Right hindlimb (tissue), 1 donor: ENCODE measurements at places on chromosomes 7 and 10.

DNA sequence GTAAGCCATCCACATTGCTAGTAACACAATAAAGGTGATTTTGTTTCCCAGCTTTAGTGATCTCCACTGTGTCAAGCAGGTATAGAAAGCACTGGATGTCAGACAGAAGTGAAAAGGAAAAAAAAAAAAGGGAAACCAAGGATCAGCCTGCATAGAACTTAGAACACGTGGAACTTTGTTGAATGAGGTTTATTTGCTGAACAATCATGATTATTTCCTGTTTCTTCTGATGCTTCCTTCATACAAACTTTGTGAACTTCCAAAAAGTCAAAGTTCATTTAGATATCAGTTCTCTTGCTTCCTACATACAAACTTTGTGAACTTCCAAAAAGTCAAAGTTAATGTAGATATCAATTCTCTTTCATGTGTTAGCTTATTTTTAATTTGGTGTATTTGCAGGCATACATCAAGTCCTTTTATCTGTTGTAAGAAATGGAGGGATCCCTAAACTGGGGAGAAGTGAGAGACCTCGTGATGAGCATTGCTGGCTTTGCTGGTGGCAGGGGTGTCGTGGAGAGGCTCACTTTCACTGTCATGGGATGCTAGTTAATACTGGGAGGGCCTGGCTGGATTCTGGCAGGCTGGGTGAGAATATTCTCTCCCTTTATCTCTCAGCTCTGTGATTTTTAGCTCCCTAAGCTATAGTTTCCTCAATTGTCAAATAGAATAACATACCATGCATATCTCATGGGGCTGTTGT, 298.4 kb downstream of the INHBA start:
- no peak for DNase-seq

GRCh38 chr7:32167815-32168214, 97.6 kb upstream of the PDE1C start:
- no peak for DNase-seq

DNA sequence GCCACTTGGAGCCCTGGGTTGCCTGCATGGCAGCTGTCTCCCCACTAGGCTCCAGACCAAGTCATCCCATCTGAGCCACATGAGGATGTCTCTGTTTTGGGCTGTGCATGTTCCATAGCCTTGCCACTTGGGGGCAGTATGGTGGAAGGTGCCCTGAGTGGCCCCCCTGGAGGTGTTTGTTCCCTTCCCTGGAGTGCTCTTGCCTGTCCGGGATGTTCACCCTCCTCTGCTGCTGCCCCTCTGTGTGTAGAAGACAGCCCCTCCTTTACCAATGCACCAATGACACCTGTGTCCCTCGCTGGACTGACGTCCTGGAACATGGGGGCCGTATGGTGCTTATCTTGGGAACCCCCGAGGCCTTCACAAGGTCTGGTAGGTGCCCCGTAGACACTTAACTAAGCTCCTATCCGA, 100.2 kb downstream of the ACTR3B start:
- DNase-seq: no peak

GRCh38 chr7:121578669-121579068, 182.6 kb upstream of the FAM3C start:
- DNase-seq: no peak

DNA sequence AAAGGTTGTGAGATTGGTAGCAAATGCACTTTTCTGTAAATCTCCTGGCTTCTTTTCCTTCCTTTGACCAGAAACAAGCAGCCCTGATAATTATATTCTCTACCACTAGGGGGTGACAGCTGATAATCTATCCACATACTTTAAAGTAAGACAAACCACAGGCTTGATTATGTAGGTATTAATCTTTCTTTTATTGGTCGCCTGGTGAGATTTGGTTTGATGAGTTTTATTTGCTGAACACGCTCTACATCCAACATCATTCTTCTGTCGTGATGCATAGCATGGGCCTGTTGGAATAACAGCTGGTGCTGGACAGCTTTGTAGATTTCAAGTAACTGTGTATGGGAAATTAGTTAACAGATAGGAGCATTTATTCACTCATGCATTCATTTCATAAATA, 63.5 kb downstream of the ZNF365 start:
- DNase-seq: no peak

- peak; percentile 70 for DNase-seq
Observed at GRCh38 chr10:117216611-117217195, 19.4 kb downstream of the KCNK18 start.

DNA sequence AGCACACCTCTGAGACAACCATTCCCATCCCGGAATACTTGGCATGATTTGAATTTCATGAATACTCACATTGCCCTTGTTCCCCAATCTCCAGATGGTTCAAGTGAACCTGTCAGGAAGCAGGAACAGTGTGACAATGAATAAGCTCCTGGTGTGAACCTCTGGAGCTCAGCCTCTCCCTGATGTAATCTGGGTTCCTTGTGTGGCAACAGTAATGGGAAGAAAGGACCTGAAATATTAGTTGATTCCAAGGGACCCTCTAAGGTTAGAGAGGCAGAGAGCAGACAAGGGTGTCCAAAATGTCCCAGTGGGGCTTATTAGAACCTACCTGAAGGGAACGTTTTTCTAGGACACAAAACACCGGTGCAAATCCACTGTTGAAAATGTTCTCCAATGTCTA, 8.5 kb downstream of the OR2A7 start:
- peak; percentile 11 for DNase-seq

DNA sequence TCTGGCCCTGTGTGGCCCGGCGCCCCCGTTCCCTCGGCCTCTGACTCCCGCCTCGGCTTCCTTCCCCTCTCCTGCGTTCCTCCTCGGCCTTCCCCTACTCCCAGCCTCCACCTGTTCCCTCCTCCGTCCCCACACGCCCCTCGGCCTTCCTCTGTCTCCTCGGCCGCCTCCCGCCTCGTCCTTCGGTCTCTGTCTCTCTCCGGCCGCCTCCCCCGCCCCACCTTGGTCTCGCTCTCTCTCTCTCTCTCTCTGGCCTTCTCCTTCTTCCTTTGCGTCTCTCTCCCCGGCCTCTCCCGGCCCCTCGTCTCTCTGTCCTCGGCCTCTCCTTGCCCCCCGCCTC, 588 bp downstream of the GET4 start:
- no peak for DNase-seq

DNA sequence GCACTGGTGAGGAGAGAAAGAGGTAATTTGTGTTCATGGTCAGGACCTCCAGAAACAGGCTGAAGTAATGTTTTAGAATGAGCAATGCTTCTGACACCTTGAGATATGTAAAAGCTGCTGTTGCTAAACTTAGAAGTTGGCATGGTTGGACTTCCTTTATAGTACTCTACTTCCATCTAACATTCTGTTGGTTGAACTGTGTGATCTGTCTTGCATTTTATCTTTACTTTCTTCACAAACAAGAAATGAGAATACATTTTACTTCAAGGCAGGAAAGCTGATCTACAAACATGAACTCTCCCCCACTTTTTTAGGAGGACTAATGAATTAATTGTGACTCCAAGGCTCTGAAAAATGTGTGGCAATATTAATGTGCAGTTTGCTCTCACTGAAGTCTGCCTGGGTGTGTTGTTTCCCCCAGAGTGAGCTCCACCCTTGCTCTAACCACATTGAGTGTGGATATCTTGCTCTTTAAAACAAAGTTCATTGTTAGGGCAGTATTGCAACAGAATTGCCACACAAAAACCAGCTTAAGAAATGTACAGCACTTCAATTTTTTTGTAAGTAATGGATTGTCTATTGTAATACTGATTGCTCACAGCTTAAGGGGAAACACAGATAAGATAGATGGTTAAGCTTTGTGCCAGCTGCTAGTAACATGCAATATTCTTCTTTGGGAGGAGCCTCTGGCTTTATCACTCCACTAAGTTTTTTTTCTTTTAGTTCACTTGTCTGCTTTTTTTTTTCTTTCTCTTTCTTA, 69.0 kb downstream of the ADD3 start:
- peak; percentile 38 for DNase-seq
